ENCODE measurements at places on chromosomes 13 and 19.

GRCh38 chr19:1598777-1599459, 6.3 kb upstream of the MBD3 start:
- no peak for DNase-seq

DNA sequence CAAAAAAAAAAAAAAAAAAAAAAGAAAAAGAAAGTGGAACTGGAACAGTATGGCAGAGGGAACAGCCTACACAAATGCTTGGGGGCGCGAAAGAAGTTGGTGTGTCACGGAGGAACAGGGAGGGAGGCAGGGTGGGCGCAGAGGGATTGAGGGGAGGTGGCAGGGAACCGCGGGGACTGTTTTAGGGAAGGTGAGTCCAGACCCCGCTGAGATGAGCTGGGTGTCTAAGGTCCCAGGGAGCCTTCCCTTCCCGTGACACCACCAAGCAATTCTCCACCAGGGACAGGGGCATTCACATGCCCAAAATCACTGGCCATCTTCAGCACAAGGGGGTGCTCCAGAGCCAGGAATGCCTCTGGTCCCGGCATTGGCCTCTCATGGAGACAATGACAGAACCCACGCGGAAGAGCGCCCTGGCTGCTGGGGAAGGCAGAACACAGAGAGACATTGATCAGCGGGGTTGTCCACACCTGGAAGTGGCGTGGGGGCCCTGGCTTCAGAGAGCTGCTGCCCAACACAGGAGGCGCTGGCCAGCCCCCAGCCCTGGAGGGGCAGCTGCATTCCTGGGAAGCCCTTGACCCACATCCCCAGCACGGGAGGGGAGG, 6.9 kb downstream of the PEAK3 start:
- no peak for DNase-seq

- peak; percentile 21 for DNase-seq
These were observed 292.1 kb downstream of the SPRY2 start for GRCh38 chr13:80048802-80049201.

DNA sequence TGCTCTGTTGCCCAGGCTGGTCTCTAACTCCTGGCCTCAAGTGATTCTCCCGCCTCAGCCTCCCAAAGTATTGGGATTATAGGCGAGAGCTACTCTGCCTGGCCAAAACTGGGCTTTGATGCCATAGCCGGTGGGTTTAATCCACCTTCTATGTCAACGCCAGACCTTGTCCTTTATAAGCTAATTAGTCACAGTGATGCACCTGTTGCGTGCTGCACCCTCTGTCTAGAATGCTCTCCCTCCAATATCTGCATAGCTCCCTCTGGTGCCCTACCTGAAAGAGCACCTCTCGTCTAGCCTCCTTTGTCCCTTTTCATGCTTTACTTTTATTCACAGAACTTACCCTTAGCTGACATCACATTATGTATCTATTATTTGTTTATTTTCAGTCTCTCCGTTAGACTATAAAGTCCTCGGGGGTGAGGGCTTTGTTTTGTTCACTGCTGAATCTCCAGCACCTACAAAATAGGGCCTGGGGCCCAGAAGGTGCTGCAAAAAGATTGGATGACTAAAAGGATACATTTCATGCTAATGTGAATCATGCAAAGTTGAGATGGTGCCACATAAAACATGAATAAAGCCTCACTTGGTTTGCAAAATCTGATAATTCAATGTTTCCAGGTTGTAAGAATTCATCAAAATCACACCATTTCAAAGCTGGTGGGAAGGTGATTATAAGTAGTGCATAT, 148.1 kb downstream of the USP12 start:
- no peak for DNase-seq

DNA sequence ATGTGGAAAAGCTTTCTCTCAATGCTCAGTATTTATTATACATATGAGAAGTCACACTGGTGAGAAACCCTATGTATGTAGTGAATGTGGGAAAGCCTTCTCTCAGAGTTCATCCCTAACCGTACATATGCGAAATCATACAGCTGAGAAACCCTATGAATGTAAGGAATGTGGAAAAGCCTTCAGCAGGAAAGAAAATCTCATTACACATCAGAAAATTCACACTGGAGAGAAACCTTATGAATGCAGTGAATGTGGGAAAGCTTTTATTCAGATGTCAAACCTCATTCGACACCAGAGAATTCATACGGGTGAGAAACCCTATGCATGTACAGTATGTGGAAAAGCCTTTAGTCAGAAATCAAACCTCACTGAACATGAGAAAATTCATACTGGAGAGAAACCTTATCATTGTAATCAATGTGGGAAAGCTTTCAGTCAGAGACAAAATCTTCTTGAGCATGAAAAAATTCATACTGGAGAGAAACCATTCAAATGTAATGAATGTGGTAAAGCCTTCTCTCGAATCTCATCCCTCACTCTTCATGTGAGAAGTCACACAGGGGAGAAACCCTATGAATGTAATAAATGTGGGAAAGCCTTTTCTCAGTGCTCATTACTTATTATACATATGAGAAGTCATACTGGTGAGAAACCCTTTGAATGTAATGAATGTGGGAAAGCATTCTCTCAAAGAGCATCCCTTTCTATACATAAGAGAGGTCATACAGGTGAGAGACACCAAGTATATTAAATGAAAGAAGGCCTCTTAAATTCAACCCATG, 34.4 kb downstream of the ZNF568 start:
- no peak for DNase-seq

GRCh38 chr13:31207661-31208552, 8.1 kb downstream of the B3GLCT start:
- DNase-seq: no peak

- DNase-seq: no peak
These were observed 534 bp downstream of the STK24 start for GRCh38 chr13:98576200-98576945.

GRCh38 chr19:5253406-5254110, 87.1 kb downstream of the PTPRS start:
- no peak for DNase-seq

DNA sequence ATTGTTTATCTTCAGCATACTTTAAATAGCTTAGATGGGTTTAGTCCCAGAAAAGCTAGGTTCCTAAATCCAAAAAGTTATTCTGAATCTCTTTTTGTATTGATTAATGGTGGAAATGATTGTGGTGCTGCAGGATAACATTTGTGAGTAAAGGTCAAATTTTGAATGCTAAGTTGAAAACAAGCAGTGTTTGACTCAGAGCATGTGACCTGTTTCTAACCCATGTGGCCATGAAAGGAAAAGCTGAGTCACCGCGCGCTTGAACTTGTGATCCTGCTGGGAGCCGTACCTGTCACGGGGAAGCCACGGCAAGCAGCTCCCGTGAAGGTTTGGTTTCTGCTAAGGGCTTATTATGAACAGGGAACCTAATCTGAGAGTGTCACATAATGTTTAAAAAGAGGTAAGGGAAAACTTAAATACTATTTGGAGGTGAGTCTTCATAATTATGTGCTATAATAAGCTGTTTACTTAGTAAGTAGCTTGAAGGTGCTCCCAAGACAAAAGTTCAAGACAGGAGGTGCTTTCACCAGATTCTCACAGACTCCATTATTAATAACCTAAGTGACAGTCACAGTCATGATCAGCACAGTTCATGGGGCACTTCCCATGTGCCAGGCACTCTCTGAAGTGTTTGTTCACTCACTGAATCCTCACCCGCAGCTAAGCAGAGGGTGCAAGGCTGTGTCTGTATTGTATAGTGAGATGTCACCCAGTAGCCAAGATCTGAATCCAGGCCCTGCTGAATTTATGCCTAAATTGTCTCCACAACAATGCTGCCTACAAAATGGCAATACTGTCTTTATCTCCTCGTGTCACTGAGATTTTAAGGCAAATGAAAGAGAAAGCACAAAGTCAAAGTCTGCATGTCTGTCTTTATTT, 286.5 kb downstream of the MYO16 start:
- DNase-seq: peak; percentile 46

- DNase-seq: no peak
These were observed 11.6 kb downstream of the CBY2 start for GRCh38 chr13:45713721-45714120.

GRCh38 chr13:48154671-48155070, 59.8 kb upstream of the MED4 start:
- DNase-seq: no peak

DNA sequence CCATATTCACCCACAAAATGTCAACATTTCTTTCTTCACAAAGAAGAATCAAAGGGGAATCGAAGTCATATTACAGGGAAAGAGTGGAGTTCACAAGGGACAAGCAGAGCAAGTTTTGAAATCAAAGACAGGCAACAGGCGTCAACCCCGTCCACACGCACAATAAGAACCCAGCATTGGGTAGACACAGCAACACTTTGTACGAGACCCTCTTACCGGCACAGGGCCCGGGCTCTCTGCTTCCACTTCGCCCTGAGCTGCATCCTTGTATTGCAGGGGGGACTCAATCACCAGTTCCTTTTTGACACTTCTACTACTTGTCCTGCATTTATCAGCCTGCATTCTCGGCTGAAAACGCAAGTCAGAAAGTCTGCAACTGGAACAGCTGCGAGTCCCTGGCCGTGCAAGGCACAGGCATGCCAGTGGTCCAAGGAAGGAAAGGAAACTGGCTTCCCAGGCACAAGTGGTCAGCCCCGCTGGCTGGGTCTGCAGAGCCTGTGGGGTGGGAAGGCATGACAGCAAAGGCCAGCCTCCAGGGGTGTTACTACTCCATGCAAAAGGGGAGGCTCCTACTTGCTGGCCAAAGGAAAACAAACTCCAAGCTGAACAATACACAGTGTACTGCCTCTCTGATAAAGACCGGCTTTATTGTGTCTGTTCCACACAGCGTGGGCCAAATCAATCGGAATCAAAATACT, at the start of gene DOCK9:
TSS of gene DOCK9 (minus strand) at position 497 of the 698 bp plus-strand sequence. CDS start at position 342, 155 bp downstream.
- DNase-seq: no peak

DNA sequence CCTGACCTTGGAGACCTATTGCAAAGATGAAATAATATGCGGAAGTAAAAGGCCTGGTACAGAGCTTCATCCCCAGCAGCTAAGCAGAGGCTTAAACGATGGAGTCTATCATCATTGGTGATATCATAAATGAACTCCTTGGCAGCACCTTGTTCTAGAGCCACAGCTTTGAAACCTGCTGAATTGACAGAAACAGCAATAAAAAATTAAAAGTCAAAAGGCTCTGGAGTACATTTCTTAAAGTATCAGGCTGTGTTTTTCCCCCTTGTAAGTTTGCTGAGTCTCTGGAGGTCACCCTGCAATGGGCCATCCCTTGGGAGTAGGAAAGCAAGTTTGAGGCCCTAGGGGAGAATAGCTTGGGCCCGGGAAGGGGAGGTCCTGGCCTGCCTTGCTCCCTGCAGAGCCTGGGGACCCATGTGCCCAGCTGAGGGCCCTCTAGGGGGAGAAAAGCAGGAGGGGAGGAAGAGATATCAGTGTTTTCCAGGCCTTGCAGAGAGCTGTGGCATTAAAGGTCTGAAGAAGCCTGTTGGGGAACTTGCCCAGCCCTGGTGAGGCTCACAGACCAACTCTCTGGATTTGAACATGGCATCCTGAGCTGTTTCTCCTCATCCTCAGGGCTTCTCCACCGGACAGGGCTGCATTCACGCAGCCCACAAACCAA, 416.1 kb downstream of the ZNF536 start:
- no peak for DNase-seq

DNA sequence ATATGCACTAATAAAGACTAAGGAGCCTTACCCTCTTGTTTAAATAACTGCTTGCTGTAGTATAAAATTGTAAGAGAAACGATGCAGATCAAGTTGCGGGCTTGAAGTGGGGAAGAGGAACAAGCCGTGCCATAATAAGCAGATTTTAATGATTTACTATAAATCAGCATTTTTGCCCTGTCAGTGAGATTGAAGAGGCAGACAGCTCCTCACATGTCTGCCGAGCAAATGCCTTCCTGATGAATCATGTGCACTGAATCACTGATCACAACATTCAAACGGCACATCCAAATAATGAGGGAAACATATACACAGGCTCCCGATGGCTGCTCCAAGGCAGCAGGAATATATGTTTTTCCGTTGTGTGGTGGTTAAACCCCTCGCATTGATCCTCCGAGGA, 282.9 kb downstream of the TSHZ3 start:
- DNase-seq: no peak

DNA sequence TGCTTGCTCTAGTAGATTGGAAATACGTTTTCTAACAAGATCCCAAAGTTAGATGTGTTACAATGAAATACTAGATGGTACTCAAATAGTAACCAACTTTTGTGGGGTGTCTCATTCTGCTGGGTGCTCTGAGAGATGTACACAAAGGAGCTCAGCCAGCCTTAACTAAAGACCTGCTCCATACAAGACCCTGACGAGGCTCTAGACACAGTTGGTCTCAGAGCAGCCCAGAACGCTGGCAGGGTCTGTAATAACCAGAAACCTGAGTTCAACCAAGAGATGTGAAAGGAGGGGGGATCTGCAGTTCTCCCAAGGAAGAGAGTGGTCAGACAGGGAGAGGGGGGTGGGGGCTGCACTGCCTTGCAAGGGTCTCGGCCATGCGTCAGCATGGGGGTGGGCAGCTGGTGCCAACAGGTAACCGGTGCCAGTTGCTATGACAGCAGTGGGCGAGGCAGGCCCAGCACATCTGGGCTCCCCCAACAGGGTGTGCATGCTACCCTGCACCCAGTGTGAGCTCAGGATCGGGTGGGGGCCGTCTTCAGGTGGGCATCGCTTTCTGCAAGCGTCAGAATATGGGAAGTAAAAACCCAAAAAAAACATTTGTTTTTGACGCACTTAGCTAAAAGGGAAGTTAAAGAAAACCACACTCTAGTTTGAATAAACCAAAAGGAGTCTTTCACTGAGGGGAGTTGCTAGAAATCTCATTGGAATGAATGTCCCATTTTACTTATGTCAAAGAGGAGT, 68.0 kb upstream of the GPR183 start:
- DNase-seq: no peak

GRCh38 chr19:45526143-45526542, 18.9 kb downstream of the VASP start:
- DNase-seq: no peak

- DNase-seq: no peak
These were observed 101.3 kb downstream of the GNG7 start for GRCh38 chr19:2600914-2601870.

DNA sequence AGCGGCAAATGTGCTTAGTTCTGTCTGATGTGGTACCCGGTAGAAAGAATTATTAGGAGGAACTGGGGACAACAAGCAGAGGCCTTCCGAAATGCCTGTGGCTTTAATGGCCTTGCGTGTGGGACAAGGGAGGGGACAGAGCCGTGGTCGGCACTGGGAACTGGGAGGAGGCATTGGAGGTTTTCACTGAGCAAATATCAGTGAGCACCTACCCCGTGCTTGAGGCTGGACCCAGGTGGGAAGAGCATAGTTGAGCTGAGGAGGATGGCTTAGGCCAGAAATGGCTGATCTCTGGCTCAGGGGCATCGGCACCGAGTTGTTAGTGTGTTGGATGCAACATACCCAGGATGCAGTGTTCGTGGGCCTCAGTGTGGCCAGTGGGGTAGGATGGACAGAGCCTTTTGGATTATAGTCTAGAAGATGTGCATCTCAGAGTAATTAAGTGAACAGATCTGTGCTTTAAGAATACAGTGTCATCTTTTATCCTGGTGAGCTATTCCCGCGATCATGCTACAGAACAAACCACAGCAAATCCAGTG, 201.3 kb downstream of the TEX29 start:
- no peak for DNase-seq

DNA sequence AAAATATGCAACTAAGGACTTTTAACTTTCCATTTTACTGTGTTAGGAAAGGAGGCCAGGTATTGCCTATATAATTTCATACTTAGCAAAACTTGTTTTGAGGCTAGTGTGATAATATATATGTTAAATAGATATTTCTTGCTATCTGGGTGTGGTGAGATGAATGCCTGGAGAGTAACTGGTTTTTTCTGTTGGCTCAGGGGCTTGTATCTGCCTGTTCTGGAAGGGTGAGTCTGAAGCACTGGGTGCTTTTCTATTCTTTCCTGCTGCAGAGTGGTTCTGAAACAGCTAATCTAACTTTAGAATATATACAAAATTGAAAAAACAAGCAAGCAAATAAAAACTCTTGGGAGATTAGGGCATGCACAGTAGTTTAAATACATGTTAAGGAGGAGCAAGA, 64.6 kb upstream of the MYCBP2 start:
- DNase-seq: no peak
